ENCODE measurements at places on chromosomes 4 and X.

- DNase-seq = peak; percentile 31
These were observed 54.0 kb downstream of the JADE1 start for GRCh38 chr4:128863312-128864075.

GRCh38 chr4:94469221-94469784, 17.6 kb downstream of the PDLIM5 start:
- DNase-seq = no peak

GRCh38 chr4:157072002-157072401, 3.9 kb upstream of the GLRB start:
- DNase-seq = peak; percentile 44

GRCh38 chr4:28490669-28491068, 1630.0 kb downstream of the STIM2 start:
- DNase-seq = no peak

- no peak for DNase-seq
These were observed 34.0 kb downstream of the EMCN start for GRCh38 chr4:100483796-100484195.

DNA sequence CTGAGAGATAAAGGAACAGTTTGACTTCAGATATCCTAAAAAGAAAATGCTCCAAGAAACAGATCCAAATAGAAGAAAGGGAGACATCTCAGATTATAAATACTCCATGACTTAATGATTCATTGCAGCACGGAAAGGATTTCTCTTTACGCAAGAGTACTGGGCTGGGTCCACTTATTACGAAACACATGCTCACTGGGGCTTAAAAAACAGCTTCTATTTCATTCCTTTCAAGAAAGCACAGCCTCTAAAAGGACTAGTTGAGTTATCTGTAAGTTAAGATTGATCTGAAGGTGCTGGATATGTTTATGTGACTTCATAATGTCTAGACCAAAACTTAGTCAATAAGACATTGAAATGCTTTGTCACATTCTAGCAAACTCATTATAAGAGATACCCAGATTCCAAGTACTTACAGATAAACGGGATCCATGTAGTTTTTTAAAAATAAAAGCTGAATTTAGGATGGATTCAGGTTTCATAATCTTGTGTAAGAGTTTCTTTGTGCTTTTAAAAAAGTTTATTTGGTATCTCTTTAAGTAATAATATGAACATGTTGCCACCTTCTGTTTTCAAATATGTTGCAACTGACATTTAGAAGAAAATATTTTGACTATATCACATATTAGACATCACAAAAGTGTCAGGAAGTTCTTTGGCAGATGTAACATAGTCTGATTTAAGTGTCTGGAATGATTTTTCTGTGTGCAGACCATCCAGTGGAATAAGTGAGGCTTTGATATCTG, 109.5 kb upstream of the MYOZ2 start:
- DNase-seq = peak; percentile 16

DNA sequence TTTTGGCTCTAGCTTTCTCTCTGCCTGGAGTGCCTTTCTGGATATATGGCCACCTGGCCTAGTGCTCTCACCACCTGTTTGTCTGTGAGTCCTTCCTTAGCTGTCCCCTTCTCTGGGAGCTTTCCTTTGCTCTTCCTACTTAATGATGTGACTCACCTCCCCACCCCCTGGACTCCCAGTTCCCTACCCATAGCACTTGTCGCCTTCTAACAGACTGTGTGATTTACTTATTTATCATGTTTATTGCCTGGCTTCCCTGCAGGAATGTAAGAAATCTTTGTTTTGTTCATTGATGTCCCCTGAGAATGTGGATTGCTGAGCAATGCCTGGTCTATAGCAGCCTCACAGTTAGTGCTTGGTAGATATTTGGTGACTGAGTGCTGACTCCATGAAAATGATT, 18.9 kb downstream of the ADD1 start:
- DNase-seq = no peak

GRCh38 chr4:126740687-126741086, 892.1 kb upstream of the INTU start:
- no peak for DNase-seq

- DNase-seq = no peak
These were observed 1.9 kb downstream of the UBE2K start for GRCh38 chr4:39699687-39700409.

Data from Kasumi-1 (cell line).